ENCODE measurements at places on chromosomes 2 and 18.

GRCh38 chr2:157444641-157445040 lies 752 bp upstream of the CYTIP start:
- no peak for DNase-seq

DNA sequence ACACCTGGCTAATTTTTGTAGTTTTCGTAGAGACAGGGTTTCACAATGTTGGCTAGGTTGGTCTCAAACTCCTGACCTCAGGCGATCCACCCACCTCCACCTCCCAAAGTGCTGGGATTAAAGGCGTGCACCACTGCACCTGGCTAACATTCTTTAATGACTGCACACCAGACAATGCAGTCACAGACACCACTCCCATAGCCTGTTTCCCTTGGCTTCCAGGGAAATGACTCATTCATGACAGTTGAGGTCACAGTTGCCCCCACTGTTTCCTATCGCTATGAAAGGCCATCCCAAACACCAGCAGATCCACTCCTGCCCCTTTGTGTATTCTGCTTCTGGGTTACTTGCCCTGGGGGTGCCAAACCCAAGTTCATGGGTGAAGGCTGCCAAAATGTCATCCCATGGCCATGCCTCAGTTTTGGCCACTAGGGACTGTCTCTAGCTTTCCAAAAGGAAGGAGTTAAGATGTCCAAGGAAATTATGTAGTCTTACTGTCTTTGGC lies 8.7 kb downstream of the CHMP1B start:
- DNase-seq, result no peak

DNA sequence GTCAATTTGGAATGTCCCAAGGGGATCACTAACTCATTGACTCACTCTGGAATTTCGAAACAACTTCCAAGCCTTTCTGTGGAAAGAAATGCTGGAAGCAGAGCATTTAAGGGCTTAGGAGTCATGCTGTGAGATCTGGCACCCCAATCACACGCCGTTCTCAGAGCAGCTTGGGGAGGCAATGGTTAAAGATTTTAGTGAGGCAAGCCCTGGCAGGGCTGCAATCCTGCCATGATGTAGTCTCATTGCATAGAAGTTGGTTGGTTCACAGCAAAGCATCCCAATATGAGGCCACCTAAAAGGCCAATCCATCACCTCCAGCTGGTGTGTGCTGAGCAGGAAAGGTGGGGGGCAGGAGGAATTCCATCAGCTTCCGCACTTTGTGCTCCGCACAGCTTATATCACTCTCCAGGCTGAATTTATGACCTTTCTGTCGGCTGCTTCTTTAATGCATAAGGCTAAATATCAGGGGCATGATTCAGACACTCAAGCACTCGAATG lies 1043.9 kb upstream of the POU3F3 start:
- no peak for DNase-seq

- DNase-seq, result no peak
Measured at GRCh38 chr2:215361876-215362561, 50.2 kb downstream of the ATIC start.

DNA sequence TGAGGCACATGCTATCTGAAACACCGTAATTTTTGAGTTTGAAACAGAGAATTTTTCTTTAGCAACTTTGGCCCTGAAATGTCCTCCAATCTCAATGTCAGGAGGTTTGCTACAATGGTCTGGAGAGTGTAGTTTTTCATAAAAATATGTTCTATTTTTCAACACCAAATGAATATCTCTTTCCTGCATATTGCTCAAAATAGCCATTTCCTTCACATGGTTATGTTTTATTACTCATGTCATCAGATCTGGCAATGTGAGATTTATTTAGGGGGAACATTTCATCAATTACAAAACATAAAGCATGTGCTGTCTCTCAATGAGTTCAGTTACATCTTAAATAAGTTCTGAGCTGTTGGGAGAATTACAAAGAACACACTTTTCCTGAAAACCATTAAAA lies 871.9 kb upstream of the FSHR start:
- DNase-seq, result no peak

DNA sequence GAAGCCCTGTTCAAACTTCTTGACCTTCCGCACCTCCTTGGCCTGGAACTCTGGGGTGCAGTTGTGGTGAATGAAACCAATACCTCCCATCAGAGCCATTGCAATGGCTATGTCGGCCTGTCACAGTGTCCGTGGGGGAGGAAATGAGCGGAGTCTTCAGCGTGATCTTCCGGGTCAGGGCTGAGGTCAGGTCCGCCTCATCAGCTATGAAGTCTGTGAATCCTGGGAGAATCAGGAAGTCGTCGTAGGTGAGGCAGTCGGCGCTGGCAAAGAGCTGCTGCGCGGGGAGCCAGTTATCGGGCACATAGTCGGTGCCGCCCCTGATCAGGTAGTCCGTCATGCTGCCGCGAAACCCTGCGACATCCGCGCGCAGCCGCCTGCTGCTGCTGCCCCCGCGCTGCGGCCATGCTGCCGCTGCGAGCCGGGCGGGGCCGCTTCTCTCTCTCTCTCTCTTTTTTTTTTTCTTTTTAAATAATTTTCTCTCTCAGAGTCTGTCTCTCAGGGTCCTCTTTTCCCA lies 154.1 kb upstream of the ZSWIM2 start:
- no peak for DNase-seq

- DNase-seq, result no peak
Measured at GRCh38 chr2:54404270-54404669, 51.9 kb upstream of the SPTBN1 start.

All from stimulated activated CD8-positive, alpha-beta memory T cell treated with anti-CD3 and anti-CD28 coated beads, Interleukin-12 subunit alpha, Interleukin-12 subunit beta, amount 100 ng/mL, for 1 hour (primary cell).